DMS79 treated with DMSO at 0.1 percent for 48 hours (cell line): ENCODE measurements at places on chromosomes 5 and 9.
A peak's percentile ranks its signal among the peaks of the same experiment; 100 is the strongest.

GRCh38 chr5:173015598-173016455 lies 32.3 kb downstream of the ATP6V0E1 start:
- no peak for DNase-seq

GRCh38 chr9:86534572-86535258 lies 180.5 kb upstream of the TUT7 start:
- no peak for DNase-seq

- DNase-seq = no peak
Measured at GRCh38 chr5:4295663-4296339, 700.2 kb downstream of the IRX1 start.

DNA sequence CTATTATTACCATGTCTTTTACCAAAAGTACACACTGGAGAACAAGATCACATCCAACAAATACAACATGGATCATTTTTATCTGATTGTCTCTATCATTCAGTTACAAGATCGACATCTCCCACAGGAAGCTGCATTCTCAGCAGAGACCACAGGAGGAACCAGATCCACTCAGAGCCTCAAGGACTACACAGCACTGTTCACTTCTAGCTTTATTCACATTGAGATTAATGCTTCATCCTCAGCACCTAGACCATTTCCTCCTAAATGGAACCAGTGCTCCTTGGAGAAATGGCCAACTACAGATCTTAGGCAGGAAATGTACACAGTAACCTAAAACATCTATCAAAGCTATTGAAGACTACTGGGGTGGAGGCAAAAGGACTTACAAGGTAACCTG lies 13.3 kb upstream of the C5orf15 start:
- DNase-seq = no peak

GRCh38 chr5:38381361-38381760 lies 123.0 kb downstream of the EGFLAM start:
- no peak for DNase-seq

DNA sequence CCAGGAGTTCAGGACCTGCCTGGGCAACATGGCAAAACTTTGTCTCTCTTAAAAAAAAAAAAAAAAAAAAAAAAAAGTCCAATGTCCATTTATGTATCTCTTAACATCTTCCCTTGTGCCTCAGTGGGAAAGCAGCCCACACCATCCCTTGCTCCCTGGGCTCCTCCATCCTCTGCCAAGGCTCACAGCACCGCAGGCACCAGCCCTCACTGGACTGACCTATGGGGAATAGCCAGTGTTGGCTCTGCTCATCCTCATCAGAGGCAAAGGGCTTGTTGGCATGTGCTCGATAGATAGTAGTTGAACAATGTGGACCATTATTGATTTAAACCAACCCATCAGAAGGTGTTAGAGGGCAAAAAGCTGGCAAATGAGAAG lies 61.8 kb upstream of the LRRTM2 start:
- DNase-seq = no peak

DNA sequence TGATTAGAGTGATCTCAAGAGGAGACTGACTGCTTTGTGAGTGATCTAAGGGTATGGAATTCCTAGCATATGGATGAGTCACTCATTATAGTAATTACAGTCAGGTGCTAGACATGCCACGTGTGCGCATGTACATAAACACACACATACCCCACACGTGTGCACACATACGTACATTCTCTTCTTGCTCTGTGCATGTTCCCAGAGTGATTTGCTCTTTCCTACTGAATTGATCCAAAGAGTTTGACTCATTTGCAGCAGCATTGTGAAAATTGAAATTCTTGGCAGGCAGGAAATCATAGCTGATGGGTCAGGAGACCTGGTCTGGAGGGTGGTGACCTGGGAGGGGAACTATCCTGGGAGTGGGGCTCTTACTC lies 63.8 kb downstream of the ANGPTL2 start:
- DNase-seq = no peak

DNA sequence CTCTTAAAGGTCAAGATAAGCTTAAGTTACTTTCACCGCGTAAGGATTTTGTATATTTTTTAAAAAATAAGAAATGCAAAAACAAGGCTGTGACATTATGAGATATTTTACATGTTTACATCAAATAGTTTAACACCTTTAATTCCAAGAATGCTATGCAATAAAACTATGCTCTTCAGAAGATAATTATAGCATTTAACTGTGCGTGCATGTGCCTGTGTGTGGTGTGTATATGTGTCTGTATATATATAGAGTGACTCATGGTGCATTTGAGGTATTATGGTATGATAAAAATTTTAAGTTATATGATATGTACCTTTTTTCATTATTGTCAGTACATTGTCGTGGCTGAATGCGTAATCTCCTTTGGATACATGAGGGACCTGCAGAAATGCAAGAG lies 539.3 kb downstream of the PDE4D start:
- DNase-seq = no peak

- no peak for DNase-seq
Measured at GRCh38 chr5:56247592-56247991, 14.5 kb upstream of the ANKRD55 start.

- DNase-seq = no peak
Measured at GRCh38 chr9:98045234-98046179, 11.0 kb upstream of the NANS start.

DNA sequence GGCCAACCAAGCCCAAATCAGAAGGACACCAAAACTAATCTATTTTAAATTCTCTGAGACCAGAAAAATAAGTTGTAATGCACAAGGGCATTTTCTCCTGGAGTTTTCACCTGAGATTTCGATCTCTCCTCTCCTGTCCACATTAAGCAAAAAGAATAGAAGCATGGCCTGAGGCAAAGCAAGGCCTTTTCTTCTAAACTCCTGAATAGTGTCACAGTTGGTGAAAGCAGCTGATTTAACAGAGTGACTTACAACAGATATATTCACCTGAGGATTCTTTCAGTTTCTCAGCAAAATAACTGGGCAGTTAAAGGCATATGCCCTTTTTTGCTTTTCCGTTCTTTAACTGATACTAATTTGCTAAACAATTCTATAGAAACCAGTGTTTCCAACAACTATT lies 547.7 kb downstream of the EFNA5 start:
- DNase-seq = no peak

GRCh38 chr5:123294544-123294943 lies 128.7 kb downstream of the CEP120 start:
- DNase-seq = no peak

GRCh38 chr5:5278201-5278814 lies 138.2 kb downstream of the ADAMTS16 start:
- no peak for DNase-seq

DNA sequence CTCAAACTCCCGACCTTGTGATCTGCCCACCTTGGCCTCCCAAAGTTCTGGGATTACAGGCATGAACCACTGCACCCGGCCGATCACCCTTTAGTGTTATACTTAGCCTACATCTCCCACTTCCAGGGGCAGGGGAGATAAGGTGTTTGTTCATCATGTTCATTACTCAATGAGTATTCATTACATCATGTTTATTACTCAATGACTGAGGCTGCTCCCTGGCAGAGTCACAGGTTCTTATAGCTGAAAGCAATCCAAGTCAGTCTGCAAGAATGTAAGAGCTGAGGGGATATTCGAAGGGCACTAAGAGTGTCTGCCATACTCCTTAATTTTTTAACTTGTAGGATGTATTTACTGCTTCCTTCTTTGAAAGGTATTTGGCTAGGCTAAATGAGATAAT lies 214.2 kb downstream of the SPATA31D1 start:
- DNase-seq = no peak

- no peak for DNase-seq
Measured at GRCh38 chr9:106038266-106039001, 344.1 kb downstream of the TMEM38B start.

- no peak for DNase-seq
Measured at GRCh38 chr5:82365744-82366228, 87.6 kb upstream of the RPS23 start.

DNA sequence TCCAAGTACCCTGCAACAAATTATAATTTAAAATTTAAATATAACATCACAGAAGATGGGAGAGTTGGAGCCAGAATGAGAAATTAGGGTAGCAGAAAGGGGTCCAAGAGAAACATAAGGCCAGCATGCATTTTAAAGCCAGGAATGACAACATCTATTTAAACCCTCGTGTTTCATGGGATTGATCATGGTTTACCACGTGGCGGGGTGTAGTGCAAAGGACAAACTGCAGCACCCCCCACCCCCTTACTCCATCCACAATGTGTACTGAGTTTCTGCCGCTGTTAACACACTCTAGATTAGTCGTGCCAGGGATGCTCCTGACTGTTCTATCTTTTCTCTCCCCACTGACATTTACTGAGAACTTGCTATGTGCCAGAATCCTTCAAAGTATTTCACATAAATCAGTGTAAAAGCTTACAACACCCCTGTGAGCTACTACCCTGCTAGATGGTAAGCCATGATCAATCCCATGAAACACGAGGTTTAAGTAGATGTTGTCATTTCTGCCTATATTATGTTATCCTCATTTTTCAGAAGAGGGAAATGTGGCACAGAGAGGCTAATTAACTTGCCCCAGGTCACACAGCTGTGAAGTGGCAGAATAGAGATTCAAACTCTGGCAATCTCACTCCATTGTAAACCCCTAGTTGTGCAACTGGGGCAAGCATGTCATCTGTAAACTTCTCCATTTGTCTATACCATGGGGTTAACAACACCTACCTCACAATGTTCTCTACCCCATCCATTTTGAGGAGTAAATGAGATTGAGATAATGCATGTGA lies 136.3 kb downstream of the ENTREP1 start:
- no peak for DNase-seq

DNA sequence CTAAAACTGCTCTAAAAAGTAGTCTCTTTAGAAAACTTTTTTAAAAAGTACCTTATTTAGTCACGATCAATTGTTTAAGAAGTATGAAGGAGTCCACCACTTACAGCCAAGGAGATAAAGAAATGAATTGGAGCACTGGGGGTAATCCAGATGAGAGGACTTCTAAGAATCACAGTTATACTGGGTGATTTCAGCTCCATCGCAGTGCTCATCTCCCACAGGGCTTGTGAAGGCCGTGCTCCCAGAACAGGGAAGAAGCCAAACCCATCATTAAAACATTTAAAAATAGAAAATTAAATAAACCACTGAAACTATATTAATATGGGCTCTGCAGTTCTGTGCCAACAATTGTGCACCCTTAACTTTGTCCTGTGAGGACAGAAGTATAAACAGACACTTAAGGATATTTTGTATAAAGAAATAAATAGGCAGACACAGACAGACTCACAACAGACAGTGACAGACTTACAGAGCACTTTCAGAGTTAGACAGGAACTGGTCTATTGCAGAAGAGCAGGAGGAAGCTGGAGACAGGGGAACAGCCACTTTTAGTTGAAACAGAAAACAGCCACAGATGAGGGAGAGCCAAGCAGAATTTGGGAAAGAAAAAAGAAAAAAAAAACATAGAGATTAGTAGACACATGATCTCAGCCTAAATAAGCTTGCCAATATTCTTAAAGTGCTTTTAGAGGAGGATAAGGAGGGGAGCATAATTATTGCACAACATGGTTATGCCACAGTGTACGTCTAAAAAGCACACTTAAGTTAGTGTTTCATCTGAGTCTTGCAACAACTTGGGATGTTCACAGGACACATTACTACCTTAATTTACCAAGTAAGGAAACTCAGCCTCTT lies 81.8 kb downstream of the FBXO38 start:
- DNase-seq = no peak

GRCh38 chr9:99103054-99103895 lies 1.6 kb upstream of the TGFBR1 start:
- DNase-seq = no peak

DNA sequence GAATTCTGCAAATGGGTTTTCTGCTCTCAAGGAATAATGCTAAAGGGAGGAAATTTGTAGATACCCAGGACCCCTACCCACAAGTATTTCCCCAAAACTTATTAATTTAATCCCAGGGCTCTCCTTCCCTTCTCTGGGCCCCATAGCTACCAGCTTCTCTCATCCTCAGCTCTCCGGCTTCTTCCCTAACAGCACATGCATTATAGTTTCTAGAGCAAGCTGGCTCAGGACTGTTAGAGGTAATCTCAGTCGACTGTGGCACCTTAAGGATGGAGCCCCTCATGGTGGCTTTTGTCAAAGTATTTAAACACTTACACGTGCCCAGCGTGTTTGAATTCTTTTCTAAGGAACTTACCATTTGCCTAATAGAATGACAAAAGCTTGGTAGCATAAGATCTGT lies 252.5 kb upstream of the GAS1 start:
- no peak for DNase-seq

- DNase-seq = no peak
Measured at GRCh38 chr9:14434158-14434504, 120.2 kb upstream of the NFIB start.

DNA sequence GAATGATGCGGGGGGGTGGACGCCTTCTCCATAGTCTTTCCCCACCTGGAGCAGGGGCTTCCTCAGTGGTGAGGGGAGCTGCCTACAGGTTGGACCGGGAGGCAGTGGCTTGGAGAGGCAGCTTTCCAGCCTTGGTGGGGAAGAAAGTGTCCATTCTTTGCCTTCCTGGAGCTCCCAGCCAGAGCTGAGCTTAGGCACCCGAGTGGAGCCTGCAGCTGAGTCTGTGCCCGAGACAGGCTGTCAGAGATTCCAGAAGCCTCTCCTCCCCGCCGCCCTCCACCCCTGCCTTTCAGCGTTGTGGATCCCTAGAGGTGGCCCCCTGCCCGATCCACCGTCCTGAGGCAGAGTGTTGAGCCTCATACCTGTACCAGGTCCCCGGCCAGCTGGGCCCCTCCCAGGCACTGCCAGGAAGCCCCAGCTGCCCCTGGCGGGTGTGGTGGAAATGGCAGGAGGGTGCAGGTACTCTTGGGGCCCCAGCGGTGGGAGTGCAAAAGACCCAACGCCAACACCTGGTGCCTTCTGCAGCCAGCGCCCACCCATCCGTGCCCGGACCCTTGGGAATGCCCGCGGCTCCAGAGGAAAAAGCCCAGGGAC lies 112.0 kb downstream of the RXRA start:
- DNase-seq = no peak

- DNase-seq = no peak
Measured at GRCh38 chr9:88303721-88304451, 84.4 kb upstream of the SPIN1 start.

DNA sequence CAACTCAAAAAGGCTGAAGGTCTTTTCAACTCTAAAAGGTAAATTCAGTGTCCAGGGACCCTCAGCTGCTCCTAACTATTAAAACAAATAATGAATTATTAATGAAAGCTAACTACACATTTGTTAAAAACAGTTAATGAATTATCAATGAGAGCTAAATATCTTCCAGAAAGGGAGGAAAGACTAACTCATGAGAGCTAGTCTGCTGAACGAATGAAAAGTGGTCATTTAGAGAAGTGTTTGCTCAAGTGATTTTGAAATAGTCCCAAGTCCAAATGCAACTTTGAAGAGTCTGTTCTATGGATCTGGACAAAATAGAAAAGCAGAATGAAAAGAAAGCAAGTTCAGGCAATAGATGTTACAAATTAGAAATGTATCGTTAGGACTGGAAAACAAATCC lies 133.9 kb upstream of the SPEF2 start:
- no peak for DNase-seq

DNA sequence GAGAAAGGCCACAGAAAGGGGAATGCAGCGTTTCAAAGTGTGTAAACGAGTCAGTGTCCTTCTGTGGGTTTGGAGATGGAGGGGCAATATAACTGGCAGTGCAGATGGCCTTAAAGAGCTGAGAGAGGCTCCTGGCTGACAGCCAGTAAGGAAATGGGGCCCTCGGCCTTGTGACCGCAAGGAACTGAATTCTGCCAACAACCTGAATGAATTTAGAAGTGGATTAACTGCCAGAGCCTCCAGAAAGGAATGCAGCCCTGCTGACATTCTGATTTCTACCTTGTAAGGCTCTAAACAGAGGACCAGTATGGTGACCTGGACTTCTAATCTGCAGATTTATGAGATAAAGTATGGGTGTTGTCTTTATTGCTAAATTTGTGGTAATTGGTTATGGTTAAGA lies 17.5 kb upstream of the NREP start:
- DNase-seq = peak; percentile 88

GRCh38 chr9:98540476-98540875 lies 168.3 kb downstream of the GABBR2 start:
- no peak for DNase-seq
